ENCODE measurements at places on chromosomes 2 and 18.

GRCh38 chr2:102485147-102485785 is 12.2 kb downstream of the SLC9A4 start:
- DNase-seq = no peak

DNA sequence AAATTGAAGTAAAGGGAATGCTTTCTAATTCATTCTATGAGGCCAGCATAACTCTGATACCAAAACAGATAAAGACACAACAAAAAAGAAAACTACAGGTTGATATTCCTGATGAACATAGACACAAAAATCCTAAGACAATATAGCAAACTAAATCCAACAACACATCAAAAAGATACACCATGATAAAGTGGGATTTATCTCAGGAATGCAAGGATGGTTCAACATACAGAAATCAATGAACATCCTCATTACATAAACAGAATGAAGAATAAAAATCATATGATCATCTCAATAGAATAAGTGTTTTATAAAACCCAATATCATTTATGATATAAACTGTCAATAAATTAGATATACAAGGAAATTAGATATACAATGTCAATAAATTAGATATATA is 65.7 kb downstream of the ZSWIM2 start:
- DNase-seq = no peak

DNA sequence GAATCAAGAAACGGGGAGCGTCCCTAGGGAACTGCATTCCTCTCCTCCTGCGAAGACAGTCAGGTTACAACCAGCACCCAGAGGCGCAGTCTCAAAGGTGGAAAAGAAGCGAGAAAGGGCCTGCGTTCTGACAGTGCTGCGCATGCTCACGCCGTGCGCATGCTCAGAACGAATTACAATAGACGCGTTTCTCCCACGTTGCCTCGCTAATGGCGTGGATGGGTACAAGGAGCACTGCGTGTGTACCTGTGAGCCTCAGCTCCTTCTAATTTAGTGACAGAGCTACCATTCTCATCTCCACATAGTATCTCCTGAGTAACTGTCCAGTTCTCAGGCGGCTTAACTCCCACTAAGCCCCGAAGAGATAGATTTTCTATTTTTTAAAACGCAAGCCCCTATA is 448.8 kb downstream of the TXNL1 start:
- no peak for DNase-seq

DNA sequence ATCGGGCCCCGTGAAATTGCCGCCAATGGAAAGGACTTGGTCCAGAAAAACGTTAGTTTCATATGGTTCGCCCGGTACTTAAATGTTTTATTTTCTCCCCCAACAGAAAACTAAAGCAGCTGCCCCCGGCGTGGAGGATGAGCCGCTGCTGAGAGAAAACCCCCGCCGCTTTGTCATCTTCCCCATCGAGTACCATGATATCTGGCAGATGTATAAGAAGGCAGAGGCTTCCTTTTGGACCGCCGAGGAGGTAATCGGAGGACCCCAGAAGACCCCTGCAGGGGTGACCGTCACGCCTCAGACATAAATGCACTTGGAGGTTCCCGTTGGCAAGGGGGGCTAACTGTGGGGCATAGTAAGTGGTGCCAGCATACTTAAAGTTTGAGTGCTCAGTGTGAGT is 742 bp downstream of the RRM2 start:
- no peak for DNase-seq

- no peak for DNase-seq
Observed at GRCh38 chr2:4678927-4679326, 975.6 kb downstream of the DCDC2C start.

- no peak for DNase-seq
Observed at GRCh38 chr2:232522623-232523401, 2.6 kb downstream of the PRSS56 start.

GRCh38 chr18:57900906-57901435 is 97.9 kb upstream of the ATP8B1 start:
- no peak for DNase-seq

DNA sequence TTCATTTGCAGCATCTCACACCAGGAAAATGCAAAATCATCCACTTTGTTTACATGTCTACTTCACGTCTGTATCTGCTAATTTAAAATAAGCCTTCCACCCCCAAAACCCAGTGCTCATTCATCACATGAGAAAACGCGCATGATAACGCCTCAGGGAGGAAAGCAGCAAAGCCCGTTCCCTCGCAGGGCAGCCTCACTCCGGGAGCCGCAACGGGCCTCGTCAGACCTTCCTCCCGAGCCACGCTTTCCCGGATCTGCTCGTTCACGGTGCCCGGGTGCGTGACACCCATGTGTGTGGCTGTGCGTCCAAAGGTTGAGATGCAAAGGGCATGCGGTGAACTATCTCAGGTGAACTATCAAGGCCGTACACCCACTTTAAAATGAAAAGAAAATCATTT is 59.8 kb downstream of the NDUFA10 start:
- DNase-seq = no peak
